HFF-Myc (cell line): ENCODE measurements at places on chromosomes 11 and 22.
A peak's percentile ranks its signal among the peaks of the same experiment; 100 is the strongest.

GRCh38 chr11:67357831-67358670 is 4.7 kb upstream of the POLD4 start:
- no peak for DNase-seq

DNA sequence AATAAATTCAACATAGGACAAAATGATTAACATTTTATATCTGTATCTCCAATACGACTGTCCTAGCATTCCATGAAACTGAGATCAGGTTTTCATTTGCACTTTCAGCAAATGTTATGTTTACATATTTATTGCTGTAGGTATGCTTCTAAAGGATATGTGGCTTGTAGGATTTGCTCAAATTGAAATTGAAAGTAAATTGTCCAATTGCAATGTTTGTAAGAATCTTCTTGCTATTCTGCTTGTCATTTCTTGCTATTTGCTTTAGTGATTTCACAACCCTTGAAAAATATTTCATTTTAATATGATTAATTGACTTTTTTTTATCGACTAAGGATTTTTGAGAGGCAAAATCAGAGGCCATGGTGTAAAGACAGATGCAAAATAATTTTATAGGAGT is 904.2 kb upstream of the RAG2 start:
- DNase-seq = no peak

- no peak for DNase-seq
Observed at GRCh38 chr11:76798202-76798581, 15.0 kb downstream of the TSKU start.

DNA sequence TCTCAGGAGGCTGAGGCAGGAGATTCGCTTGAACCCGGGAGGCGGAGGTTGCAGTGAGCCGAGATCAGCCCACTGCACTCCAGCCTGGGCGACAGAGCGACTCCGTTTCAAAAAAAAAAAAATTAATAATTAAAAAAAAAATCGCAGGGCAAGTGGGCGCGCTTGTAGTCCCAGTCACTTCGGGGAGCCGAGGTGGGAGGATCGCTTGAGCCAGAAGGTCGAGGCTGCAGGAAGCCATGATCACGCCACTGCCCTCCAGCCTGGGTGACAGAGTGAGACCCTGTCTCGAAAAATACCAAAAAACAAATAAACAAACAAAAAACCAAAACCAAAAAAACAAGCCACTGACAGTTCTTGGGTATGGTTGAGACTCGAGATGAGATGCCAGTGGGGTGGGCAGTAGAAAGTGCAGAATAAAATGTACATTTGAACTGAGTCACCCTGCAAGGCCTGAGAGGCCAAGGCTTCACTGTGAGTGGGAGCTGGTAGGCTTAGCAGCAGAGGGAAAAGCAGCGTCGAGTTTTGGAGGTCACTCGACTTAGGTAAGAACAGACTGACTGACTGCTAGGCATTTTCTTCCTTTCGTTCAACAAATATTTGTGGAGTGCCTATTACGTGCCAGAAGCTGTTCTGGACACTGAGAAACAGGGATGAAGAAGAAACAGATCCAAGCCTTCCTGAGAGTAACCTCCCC is 635 bp upstream of the LDHA start:
- DNase-seq = no peak

DNA sequence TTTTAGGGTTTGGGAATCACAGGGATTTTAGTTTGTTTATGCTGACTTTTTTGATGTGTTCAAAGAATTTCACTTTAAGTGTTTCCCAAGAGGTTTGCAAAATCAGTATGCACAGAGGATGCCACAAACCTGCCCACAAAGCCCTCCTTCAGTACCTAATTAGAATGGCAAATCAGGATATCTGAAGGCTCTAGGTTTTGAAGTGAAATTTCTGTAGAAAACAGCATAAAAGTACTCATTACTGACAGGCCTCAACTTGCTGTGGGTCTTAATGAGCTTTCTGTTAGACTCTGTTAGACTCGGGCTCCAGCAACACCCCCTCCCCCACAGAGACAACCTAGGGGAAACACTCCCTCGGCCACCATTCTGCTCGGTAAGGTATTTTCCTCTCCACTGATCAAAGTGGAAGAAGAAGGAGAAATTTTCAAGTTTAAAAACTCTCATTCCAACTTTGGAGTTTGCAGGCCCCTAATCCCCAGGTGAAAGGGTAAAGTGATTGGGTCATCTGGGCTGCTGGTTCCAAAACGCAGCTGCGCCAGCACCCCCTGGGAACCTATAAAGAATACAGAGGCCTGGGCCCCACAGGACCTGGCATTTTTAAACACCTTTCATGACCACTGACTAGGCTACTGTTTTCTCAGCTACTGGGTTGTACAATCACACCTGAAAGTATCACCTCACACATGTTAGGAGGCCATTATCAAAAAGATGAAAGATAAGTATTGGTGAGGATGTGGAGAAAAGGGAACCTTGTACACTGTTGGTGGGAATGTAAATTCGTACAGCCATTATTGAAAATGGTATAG is 67.5 kb downstream of the PLEKHA7 start:
- DNase-seq = no peak

DNA sequence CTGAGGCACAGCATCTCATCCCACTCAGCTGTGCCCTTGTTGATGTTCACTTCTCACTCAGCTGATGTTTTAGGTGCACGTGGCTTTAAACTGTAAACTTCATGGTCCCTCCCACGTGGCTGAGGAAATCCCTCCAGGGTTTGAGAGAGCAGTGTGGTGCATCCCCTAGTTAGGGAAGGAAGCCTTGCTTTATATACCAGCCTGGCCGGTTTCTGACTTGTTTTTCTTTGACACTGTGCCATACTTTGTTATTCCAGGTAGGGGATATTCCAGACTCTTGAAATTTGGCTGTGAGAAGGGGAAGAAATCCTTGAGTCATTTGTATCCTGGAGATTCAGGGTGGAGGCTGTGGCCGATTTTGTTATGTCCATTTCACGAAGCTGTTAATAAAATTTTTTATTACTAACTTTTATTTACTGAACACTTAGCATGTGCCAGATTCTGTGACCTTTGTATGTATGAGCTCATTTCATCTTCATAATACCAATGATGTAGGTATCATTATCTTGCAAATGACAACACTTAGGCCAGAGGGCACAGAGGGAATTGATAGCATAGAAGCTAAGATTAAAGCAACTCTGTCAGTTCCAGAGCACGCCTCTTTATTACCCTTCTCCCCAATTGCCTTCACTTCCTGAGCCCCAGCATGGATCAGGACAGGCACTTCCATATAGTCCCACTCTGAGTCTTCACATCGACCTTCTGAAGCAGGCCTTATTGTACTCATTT is 116.6 kb downstream of the NAV2 start:
- DNase-seq = no peak

DNA sequence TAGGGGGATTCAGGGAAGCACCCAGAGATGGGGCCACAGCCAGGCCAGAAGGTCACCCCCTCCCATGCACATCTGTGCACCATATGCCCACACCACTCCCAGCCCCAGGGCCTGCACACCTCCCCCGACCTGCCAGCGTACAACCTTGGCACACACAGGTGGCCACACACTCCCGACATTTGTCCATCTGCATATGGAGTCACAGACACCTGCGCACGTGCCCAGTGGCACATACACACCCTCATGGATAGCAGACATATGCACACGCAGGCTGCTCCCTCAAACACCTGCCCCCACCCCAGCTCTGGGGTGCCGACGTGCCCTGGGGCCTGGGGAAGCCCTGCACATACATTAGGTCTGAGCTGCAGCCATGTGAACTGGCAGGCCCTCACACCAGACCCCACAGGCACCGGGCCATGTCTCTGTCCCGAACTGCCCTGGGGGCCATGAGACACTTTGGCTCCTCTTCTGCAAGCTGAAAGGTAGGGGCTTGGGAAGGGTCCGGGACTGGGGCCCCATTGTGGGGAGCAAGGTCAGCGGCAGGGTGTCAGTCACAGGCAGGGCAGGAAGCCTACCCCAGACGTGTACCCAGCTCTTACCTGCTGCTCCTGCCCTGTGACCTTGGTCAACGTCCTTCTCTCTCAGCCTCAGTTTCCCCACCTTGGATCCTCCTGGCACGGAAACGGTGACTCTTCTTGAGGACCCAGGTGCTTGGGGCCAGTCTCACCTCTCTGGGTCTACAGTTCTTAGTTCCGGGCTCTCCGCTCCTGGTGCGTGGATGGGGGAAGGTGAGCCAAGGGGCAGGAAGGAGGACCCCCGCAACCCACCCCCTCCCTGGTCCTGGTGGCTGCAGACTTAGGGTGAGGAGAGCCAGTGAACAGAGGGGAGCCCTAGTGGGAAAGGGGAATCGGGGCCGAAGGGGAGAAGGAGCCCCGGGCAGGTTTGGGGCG is 579 bp upstream of the CABP7 start:
- DNase-seq = no peak

DNA sequence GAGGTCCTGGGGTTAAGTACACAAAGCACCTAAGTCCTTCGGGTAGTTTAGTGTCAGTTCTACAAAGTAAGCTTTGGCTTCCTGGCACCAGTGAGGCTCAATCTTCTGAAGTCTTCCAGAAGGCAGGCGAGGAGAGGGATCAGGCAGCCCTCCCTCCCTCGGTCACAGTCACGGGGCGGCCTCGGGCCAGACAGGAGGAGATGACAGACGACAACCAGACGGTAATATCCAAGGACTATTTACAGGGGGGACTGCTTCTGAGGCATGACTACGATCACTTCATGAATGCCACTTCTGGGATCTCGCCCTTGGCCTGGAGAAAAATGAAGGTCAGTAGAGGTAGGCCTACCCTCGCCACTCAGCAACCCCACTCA is 383 bp upstream of the TMEM223 start:
- DNase-seq = no peak

GRCh38 chr22:25970374-25970911 is 198.8 kb upstream of the SEZ6L start:
- no peak for DNase-seq

DNA sequence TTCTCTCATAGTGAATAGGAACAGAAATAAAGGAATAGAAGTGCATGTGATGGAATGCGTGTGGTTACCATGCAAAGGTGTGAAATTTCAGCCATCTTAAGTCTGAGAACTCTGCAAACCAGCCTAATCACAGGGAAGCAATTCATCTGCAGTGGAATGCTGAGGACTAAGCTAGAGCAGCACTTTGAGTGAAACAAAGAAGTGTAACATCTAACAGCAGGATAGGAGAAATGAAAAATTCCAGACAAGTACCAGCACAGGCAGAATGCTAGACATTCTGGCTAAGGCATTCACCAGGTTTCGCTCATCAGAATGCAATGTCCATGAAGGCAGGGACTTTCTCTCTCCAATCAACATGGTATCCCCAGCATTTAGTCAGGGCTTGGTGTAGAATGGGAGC is 41.2 kb upstream of the SLC36A4 start:
- no peak for DNase-seq

- DNase-seq = peak; percentile 79
Observed at GRCh38 chr22:36328635-36329253, 59.0 kb downstream of the MYH9 start.
